Naive thymus-derived CD4-positive, alpha-beta T cell (primary cell): ENCODE measurements at places on chromosomes 1 and 21.

DNA sequence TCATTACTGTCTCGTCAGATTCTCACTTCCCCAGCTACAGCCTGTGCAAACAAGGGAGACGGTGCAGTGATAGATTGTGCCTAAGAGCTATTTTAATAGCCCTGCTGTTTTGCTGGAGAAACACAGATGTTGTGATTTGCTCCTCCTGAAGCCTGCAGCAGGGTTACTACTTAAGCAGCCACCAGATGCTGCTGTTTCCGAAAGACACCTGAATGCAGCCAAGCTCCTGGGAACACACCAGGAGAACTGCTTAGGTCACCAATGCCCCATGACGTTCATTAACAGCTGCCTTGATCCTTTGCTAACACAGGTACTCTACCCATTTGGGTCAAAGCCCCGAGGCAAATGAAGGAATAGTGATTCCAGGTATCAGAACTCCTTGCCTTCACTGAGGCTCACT, 411.8 kb upstream of the DAB1 start:
- H3K4me3 ChIP-seq: no peak overlapping the region
- DNase-seq: no peak
- no peaks in the 10 kb centered on the region for H3K36me3 ChIP-seq
- no peaks in the 10 kb centered on the region for H3K4me1 ChIP-seq
- H3K27ac ChIP-seq: no peak overlapping the region
- H3K27me3 ChIP-seq: no peaks in the 10 kb centered on the region

DNA sequence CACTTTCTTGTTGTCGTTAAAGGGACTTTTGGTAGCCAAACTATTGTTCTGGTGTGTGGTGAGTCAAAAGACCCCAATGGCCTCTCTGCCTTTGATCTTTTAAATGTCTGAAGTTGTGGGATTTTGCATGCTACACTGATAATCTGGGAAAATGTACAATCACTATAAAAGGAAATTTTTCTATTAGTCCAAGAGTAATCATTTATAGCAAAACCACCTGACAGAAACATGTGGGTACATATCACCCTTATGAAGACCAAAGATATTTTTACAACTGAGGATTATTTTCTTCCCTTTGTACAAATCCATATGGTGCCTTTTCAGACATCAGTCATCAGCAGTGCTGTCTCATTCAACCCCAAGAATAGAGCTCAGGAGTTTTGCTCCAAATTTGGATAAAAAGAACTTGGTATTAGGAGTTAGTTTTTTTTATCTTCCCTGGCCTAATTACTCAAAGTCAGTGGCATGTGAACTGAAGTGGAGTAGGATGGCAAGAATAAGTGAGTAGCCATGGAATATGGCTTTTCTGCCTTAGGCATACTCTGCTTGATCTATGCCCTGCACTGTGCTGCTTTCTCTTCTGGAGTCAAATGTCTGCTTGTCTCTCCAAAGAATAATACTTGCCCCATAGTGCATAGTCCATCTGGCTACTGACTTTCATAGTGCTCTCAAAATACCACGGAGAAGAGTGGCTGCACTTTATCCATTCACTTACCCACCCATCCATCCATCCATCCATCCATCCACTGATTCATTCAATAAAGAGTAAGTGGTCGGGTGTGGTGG, 13.5 kb downstream of the GREM2 start:
- no peaks in the 10 kb centered on the region for H3K4me1 ChIP-seq
- no peak for DNase-seq
- no peak overlapping the region for H3K4me3 ChIP-seq
- no peak overlapping the region for H3K27ac ChIP-seq
- H3K27me3 ChIP-seq: no peaks in the 10 kb centered on the region

DNA sequence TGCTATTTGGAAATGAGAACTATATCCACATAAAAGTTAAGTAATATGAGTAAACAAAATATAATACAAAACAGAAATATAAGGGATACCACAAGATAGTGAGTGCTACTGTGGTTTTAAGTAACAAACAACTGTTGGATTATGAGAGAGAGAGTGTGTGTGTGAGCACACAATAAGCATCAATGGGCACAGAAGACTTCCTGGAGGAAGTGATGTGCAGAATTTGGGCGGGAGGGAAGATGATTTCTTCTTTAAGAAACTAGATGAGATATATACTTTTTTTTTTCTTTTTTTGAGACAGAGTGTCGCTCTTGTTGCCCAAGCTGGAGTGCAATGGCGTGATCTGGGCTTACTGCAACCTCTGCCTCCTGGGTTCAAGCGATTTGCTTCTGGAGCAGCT, 7.9 kb upstream of the IER5 start:
- no peaks in the 10 kb centered on the region for H3K36me3 ChIP-seq
- no peak overlapping the region for H3K4me3 ChIP-seq
- H3K27me3 ChIP-seq: no peaks in the 10 kb centered on the region
- H3K4me1 ChIP-seq: no peaks in the 10 kb centered on the region

DNA sequence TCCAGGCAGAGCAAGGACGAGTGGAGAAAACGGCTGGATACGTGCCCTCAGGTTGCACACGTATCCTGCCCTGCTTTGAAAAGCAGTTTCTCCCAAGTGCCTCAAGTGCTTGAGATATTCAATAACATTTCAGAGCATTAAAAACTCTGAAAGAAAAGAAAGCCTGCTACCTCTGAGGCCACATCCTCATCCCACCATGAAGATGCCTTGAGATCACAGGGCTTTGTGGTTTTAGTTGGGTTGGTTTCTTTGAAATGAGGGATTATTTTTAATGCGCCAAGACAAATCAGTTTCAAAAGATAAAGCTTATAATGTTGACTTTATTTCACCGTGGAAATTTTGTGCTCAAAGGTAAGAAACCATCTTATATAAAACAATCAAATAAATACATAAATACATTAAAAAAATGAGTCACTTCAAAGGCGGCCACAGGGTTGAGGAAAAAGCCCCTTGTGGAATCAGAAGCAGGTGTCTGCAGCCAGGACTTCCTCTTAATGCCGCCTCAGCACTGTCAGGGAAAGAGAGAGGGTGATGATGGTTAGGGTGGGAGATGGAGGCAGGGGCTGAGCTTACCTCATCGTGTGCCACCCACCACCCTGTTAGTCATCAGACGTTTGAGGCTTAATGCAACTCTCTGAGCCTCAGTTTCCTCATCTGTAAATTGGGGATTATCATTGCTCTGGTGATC, 1.4 kb downstream of the NPPB start:
- no peaks in the 10 kb centered on the region for H3K36me3 ChIP-seq
- DNase-seq: no peak
- no peak overlapping the region for H3K4me3 ChIP-seq
- H3K27me3 ChIP-seq: no peaks in the 10 kb centered on the region
- H3K4me1 ChIP-seq: no peaks in the 10 kb centered on the region

GRCh38 chr21:28444111-28444510, 548.6 kb downstream of the LTN1 start:
- no peak overlapping the region for H3K4me3 ChIP-seq
- no peak overlapping the region for H3K27ac ChIP-seq
- no peak for DNase-seq
- H3K36me3 ChIP-seq: no peaks in the 10 kb centered on the region
- H3K4me1 ChIP-seq: no peaks in the 10 kb centered on the region

DNA sequence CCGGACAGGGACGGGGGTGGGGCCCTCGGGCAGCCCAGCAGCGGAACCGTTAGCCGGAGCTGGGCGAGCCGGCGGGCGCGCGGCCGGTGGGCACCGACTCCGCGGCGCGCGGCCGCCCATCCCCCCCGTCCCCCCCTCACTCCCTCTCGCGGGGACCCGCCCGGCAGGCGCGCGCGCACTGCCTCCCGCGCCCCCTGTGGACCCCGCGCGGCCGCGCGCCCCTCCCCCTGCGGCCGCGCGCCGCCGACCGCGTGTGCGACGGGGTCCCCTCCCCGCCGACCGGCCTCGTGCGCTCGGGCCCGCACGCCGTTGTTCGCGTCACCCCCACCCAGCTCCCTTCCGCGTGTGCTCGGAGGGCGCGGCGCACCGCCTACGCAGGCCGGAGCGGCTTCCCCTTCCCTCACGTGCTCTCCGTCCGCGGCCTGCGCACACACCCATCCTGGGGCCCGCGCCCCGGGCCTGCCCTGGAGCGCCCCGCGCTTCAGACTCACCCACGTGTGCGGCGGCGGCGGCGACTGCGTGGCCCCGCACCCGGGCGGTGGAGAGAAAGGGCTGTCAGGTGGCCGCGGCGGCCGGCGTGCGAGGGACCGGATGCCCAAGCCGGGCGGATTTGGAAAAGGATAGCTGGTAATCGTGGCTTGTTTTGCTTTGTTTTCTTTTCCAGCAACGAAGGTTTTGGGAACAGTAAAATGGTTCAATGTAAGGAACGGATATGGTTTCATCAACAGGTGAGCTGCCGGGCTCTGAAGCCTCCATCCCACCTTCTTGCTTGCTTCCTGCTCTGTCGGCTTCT, 717 bp downstream of the YBX1 start:
- no peaks in the 10 kb centered on the region for H3K27me3 ChIP-seq
- H3K36me3 ChIP-seq: no peaks in the 10 kb centered on the region
- peak overlapping the region; percentile 56 for H3K4me3 ChIP-seq
- peak; percentile 63 for DNase-seq

GRCh38 chr1:176829261-176829660, 335.3 kb downstream of the ASTN1 start:
- no peaks in the 10 kb centered on the region for H3K36me3 ChIP-seq
- no peaks in the 10 kb centered on the region for H3K4me1 ChIP-seq
- no peak for DNase-seq
- no peaks in the 10 kb centered on the region for H3K27me3 ChIP-seq

DNA sequence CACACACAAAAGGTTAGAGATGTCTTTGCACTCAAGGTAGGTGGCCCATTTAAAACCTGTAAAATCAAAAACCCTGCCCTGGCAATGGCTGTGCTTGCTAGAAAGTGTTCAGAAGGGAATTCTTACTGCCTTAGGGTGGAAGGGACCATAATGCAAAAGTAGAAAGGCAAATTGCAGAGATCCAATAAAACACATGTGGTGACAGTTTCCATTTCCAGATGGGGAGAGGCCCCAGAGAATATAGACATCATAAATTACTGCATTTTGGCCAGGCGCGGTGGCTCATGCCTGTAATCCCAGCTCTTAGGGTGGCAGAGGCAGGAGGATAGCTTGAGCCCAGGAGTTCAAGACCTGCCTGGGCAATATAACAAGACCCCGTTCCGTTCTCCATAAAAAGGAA, 13.0 kb downstream of the FMO1 start:
- no peaks in the 10 kb centered on the region for H3K36me3 ChIP-seq
- no peak for DNase-seq
- H3K27me3 ChIP-seq: no peaks in the 10 kb centered on the region
- H3K4me3 ChIP-seq: no peak overlapping the region
- no peak overlapping the region for H3K27ac ChIP-seq

- H3K27ac ChIP-seq: no peak overlapping the region
- peak; percentile 74 for DNase-seq
- H3K4me3 ChIP-seq: peak overlapping the region; percentile 14
- H3K27me3 ChIP-seq: no peaks in the 10 kb centered on the region
Observed at GRCh38 chr1:67170751-67171573, 4.7 kb downstream of the IL23R start.

DNA sequence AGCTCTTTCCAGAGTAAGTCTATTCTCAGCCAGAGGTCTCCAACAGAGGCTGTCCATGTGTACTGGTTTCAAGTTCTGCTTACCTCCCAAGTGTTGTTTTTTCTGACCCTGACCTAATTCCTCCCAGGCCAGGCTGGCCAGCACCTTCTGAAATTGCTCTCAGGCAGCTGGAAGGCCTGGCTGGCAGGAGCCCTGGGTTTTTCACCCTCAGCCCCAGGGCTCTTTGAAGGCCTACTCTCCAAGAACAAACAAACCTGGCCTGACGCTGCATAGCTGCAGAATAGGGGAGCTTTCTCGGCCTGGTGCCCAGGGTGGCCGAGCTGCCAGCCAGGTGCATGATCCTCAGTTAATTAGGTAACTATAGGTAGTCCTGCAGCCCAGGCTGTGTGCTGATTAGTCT, 147.5 kb downstream of the CACNA1E start:
- H3K4me3 ChIP-seq: no peak overlapping the region
- H3K36me3 ChIP-seq: no peaks in the 10 kb centered on the region
- H3K27ac ChIP-seq: no peak overlapping the region
- H3K4me1 ChIP-seq: no peaks in the 10 kb centered on the region

DNA sequence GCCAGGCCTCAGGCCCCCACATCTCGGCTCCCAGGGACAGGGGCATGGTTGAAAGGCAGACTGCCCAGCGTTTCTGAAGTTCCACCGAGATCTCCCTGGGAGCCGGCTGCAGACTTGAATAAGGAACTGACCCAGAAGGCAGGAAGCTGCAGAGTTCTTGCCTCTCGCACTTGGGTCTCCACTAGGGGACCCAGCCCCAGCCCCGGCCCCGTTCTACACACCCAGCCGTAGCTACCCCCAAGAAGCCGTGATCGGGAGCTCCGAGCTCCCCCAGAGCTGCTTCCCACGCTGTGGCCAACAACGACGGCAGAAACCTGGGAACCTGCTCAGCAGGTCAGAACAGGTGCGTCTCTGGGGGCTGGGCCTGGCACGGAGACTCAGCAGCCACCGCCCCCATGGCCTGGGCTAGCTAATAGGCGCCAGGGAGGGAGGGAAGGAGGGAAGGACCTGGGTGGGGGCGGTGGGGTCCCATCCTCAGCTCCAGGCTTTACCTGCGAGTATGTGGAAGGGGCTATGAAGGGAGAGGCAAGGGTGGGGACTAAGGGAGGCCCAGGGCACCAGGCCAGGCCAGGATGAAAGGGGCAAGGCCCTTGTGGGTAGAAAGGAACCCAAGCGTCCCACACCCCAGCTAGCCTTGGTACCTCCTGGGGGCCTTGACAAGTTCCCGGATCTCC, at the start of gene NECTIN4:
Gene NECTIN4, minus strand, starts transcription at position 308 of the 674 bp plus-strand sequence. Its CDS starts 262 bp downstream, at position 46.
- DNase-seq: no peak
- H3K27ac ChIP-seq: no peak within 1 kb of the TSS
- no peaks in the 10 kb centered on the region for H3K36me3 ChIP-seq
- H3K4me3 ChIP-seq: no peak within 1 kb of the TSS

- no peaks in the 10 kb centered on the region for H3K36me3 ChIP-seq
- H3K27ac ChIP-seq: no peak overlapping the region
- H3K4me3 ChIP-seq: no peak overlapping the region
- no peaks in the 10 kb centered on the region for H3K27me3 ChIP-seq
- DNase-seq: no peak
Observed at GRCh38 chr1:204846546-204846945, 24.1 kb upstream of the NFASC start.

GRCh38 chr1:232524056-232524455, 105.9 kb downstream of the SIPA1L2 start:
- H3K4me1 ChIP-seq: peaks cover 16% of the 10 kb centered on the region
- no peaks in the 10 kb centered on the region for H3K36me3 ChIP-seq
- DNase-seq: no peak

DNA sequence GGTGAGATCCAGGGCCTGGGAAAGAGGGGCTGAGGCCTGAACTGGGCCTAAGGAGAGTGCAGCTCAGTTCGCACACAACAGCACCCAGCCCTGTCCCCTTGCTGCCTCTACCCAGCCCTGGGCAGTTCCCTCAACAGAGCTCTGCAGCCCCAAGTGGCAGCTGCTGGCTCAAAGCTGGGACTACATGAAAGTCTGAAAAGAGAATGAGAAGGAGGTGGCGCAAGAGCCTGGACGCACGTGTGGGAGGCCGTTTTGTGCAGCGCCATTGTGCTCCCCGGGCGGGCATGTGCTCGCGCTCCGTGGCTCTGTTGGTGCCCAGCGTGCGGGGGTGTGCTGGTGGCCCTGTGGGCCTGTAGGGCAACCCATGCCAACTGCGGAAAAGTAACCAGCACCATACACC, 10.3 kb downstream of the GPR37L1 start:
- H3K27ac ChIP-seq: no peak overlapping the region
- peaks cover 7% of the 10 kb centered on the region for H3K36me3 ChIP-seq
- DNase-seq: no peak
- H3K4me3 ChIP-seq: no peak overlapping the region
